ENCODE measurements at places on chromosomes 13 and 19.
A peak's percentile ranks its signal among the peaks of the same experiment; 100 is the strongest.

- no peak for DNase-seq
Measured at GRCh38 chr13:40159736-40160135, 504.3 kb downstream of the COG6 start.

GRCh38 chr19:18903156-18904037, 7.4 kb upstream of the CERS1 start:
- DNase-seq = no peak

GRCh38 chr13:46146898-46147297, 35.1 kb downstream of the LCP1 start:
- DNase-seq = no peak

DNA sequence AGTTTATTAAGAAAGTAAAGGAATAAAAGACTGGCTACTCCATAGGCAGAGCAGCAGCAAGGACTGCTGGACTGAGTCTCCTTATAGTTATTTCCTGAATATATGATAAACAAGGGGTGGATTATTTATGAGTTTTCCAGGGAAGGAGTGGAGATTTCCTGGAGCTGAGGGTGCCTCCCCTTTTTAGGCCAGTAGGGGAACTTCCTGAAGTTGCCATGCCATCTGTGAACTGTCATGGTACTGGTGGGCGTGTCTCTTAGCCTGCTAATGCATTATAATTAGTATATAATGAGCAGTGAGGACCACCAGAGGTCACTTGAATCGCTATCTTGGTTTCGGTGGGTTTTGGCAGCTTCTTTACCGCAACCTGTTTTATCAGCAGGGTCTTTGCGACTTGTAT, 13.5 kb downstream of the ZSCAN5A start:
- no peak for DNase-seq

- no peak for DNase-seq
Measured at GRCh38 chr13:52395704-52396103, 10.3 kb downstream of the THSD1 start.

DNA sequence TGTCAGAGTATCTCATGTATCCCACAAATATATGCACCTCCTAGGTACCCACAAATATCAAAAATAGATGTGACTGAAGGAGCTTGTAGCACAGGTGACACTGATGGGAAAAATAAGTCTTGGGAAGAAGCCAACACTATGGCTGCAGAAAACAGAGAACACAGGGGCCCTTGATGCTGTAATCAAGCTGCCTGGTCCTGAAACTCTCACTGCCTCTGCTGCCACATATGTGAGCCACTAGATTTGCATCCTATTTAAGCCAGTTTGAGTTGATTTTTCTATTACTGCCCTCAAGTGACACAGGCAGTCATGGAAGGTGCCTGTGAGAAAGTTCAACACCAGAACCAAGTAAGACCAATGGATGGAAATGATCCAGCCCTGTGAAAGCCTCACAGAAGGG, 720.8 kb downstream of the UQCRFS1 start:
- DNase-seq = no peak

DNA sequence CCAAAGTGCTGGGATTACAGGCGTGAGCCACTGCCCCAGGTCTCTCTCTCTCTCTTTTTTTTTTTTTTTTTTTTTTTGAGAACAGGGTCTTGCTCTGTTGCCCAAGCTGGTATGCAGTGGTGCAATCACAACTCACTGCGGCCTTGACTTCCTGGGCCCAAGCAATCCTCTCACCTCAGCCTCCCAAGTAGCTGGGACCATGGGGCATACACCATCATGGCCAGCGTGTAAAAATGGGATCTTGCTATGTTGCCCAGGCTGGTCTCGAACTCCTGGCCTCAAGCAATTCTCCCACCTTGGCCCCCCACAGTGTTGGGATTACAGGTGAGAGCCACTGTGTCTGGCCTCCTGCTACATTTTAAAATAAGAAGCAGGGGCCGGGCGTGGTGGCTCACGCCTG, 19.1 kb upstream of the FBN3 start:
- no peak for DNase-seq

GRCh38 chr13:29583073-29583785, 12.3 kb downstream of the SLC7A1 start:
- no peak for DNase-seq

- no peak for DNase-seq
Measured at GRCh38 chr13:26968431-26969341, 202.9 kb downstream of the USP12 start.

GRCh38 chr19:14979476-14980255, at the start of gene SLC1A6:
Gene SLC1A6, minus strand, starts transcription at chr19:14979864. Its CDS starts 6,954 bp downstream, at chr19:14972910.
- peak; percentile 3 for DNase-seq

- no peak for DNase-seq
Measured at GRCh38 chr13:44667943-44668342, 91.8 kb upstream of the TSC22D1 start.

- DNase-seq = no peak
Measured at GRCh38 chr13:105991622-105992277, 543.7 kb downstream of the EFNB2 start.

Measured in activated CD4-positive, alpha-beta T cell treated with anti-CD3 and anti-CD28 coated beads, Interleukin-2, amount 50 U/mL, for 48 hours (primary cell).